Stimulated activated CD4-positive, alpha-beta T cell treated with anti-CD3 and anti-CD28 coated beads, Interleukin-1b, Interleukin-23, amount 100 ng/mL, for 24 hours (primary cell): ENCODE measurements at places on chromosomes 5 and 9.

GRCh38 chr9:13520069-13520468, 240.6 kb upstream of the MPDZ start:
- DNase-seq, result no peak

GRCh38 chr9:84439250-84439649, 98.7 kb upstream of the SLC28A3 start:
- no peak for DNase-seq

- no peak for DNase-seq
These were observed 27.2 kb downstream of the NEUROG1 start for GRCh38 chr5:135508496-135509005.

DNA sequence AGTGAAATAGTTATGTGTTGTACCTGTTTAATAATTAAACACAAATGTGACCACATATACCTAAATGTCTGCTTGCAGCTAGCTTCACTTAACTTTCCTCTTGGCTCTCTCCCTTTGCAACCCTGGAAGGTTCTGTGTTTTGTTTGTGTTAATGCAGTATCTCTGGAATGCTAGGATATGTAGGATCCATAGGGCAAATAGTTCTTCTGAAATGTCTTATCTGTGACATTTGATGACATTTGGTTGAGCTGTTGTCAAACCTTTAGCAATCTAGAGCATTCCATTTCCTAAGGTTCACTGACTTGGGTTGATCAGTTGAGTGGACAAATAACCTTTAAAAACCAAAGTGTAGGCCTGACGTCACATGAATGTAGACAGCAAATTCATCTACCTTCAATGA, 21.8 kb downstream of the CTNNA1 start:
- no peak for DNase-seq

GRCh38 chr5:95759634-95760033, 28.5 kb downstream of the RHOBTB3 start:
- DNase-seq, result no peak

GRCh38 chr9:90821697-90822096, 20.1 kb downstream of the SYK start:
- DNase-seq, result no peak

- no peak for DNase-seq
These were observed 128.3 kb downstream of the DOCK2 start for GRCh38 chr5:169765176-169765996.

DNA sequence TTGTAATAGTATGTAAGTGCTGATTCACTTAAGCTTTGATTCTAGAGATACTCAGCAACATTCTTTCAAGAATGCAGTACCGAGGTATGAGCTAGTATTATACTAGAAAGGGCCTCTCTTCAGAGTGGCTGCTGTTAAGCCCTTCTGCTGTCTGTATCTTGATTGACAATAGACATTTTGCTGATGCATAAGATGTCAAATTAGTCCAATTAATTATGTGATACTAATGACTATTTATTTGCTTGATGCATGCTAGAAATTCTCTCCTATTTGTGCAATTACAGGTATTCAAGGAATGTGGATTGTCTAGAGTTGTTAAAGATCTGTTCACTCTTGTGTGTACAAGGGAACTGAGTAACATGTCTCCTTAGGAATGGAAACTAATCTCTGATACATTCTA, 92.3 kb upstream of the PTGER4 start:
- no peak for DNase-seq

GRCh38 chr5:181187500-181188213, 17.3 kb downstream of the TRIM7 start:
- DNase-seq, result peak; percentile 72

- DNase-seq, result no peak
These were observed 26.8 kb upstream of the MVB12B start for GRCh38 chr9:126299706-126300276.

- no peak for DNase-seq
These were observed 1402.4 kb upstream of the NUDT12 start for GRCh38 chr5:104965006-104965405.

DNA sequence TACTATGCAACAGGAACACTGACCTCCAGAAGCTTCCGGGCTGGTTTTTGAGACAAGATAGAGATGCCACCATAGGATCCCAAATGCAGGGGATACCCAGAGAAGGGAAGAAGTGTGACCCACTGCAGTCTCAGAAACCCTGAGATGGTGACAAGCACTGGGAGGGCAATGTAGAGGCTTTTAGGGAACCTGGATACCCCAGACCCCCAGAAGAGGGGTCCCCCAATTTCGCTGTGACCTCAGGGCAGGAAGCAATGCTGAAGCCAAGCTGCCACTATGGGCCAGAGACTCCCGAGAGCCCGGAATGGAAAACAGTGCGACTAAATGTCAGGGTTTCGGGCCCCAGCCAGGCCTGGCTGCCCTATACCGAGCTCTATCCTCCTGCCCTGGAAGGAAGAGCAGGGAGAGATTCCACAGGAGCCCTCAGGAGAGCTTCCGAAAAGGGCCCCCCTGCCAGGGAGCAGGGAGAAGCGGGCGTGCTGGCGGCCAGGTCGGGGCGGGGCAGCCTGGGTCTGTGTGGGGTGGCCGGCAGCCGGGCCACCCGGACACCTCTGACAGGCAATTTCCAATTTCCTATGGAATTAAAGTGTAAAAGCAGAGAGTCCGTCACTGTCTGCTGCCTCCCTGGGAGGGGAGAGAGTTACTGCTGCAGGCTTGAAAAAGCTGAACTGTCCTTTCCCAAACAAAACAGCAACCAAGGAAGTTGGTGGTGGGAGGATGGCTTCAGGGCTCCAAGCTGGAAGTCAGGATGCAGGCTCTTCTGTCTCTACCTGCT, 154.2 kb downstream of the FGF18 start:
- DNase-seq, result no peak

DNA sequence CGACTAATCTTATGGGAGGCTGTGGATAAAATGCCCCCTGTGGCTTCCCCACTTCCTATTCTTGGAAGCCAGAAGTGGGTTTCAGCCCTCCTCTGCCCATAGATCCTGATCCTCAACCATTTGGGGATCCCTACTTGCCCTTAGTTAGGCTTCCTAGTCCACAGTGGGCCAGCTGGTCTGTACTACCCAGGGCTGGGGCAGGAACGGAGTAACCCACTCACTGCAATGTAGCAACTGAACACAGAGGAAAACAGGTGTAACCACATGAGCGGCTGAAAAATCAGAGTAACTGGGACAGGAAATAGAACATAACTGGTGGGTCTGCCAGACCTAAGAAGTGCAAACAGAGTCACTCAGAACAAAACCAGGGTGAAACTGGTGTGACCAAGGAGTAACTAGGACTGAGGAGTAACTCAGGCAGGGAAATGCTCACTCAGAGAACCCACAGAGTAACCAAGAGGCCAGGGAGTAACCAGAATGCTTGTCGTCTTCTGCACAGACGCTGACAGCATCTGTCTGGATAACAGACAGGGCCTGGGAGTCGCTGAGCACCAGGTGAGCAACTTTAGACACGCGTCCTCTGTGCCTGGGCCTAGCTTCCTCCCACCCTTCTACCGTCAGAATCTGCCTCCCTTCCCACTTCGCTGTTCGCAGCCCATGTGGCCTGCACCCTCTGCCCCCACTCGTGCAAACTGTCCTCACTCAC, 1.0 kb downstream of the AQP3 start:
- DNase-seq, result peak; percentile 15

- DNase-seq, result no peak
These were observed 90.1 kb downstream of the THBS4 start for GRCh38 chr5:80125022-80125961.

DNA sequence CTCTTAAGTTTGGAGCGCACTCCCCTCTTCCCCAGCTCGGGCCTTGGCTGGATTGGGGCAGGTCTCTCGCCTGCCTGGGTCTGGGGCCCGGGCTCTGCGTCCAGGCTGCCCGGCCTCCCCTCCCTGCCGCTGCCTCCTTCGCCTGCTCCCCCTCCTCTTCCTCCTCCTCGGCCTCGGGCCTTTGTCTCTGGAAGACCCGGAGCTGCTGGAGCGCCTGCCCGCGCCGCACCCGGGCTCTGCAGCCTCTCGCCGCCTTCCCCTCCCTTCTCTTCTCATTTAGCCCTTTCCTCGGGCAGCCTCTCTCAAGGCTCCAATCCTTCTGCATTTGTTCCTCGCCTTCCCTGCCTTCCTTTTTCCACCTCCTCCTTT, 218.5 kb downstream of the C9orf50 start:
- DNase-seq, result no peak

DNA sequence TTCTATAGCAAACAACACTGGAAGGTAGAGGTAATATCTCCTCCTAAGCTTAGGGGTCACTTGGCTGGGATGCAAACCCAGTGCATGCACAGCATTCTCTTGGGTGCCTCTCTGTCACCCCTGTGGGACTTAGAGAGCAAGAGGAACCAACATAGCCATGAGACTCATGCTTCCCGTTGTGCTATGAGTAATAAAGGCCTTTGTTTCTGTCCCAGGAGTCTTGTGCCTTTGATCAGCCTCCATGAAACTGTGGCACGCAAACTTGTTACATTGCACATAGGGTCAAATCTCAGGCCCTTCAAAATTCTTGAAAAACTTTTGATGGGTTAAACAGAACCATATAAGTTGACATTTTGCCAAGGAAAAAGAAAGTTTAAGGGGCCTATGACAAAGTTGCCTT, 272.8 kb downstream of the TAF11L14 start:
- DNase-seq, result no peak

DNA sequence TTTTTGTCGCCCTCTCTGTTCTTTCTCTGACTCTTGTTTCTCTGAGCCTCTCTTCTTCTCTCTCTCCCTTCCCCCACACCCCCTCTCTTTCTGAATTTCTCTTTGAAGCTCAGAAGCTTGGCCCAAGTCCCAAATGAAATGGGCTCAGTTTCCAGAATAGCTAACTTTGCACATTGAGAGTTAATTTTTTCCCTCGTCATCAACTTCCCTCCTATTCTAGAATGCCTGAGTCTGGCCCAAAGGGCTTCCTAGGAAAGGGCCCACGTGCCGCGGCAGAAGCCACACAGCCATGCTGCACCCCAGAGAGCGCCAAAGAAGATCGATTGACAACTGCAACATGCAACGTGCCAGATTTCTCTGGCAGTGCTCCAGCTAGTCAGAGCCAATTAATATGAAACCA, 588.8 kb upstream of the KLF4 start:
- no peak for DNase-seq

DNA sequence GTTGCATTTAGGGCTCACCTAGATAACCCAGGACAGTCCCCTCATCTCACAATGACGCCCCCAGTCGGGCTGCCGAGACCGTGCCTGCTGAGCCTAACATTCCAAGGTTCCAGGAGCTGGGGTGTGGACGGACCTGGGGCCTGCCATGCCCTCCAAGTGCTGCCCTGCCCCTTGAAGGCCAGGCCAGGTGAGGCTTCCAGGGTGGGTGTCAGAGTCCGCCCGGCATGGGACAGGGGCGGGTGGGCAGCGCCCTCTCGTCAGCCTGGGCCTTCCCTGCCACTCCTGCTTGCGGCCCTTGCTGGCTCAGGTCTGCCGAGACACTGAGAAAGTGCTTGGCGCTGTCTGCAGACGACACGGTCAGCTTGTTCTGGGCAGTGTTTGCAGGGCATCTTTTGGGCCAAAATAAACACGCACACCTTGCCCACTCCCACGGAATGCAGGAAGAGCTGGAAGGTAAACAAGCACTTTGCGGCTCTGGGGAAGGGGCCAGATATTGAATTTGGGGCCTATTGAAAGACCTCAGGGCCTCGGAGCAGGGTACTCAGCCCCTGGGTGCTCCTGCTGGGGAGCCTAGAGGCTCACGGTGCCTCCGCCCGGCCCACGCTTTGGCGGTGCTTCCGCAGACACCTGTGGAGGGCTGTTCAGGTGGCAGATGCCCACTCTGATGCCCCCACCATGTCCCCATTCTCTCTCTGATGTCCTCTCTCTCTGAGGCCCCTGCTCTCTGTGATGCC, 4.2 kb upstream of the SCGB3A1 start:
- no peak for DNase-seq

DNA sequence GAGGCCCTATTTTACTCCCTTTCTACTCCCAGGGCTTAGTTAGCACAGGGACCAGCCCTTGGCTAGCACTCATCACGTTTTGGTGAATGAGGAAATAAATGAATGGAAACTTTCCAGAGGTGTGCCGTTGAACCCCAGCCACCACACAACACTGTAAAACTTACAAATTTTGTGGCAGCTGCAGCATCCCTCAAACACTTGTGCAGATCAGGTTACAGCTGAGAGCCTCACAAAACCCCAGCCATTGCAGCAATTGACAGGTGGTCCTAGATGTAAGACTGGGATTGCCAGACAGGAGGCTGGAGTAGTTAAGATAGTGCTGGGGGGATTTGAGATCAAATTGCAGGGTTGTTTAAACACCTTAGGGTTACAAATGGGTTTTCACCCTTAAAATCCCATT, 482.2 kb upstream of the KIF2A start:
- DNase-seq, result no peak

- no peak for DNase-seq
These were observed 139.7 kb upstream of the RUSC2 start for GRCh38 chr9:35350212-35350611.

DNA sequence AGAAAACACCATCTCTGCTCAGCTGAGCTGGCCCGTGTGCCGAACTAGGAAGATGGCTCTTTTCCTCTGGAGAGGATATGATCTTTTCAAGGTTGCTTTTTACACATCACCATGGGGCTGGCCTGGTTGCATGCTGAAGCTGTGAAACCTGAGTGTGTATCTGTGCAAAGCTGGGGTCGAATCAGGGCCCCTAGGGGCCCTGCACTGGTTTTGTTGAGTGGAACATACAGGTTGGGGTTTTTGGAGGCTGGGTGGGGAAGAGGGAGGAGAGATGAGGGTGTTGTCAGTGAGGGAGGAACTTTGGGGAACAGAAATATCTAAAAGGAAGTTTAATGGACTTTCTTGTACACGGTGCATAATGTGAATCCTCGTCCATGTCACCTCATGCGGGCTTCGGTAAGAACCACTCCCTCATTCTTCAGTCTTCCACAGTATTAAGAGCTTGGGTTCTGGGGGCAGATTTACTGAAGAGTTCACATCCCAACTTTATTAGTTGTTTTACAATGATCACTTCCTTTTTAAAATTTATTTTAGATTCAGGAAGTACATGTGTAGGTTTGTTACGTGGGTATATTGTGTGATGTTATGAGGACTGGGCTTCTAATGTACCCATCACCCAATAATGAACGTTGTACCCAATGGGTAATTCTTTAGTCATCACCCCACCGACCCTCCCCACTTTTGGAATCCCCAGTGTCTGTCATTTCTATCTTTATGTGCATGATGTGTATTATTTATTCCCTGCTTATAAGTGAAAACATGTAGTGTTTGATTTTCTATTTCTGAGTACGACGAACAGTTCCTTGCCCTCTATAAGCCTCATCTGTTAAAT, 238.2 kb downstream of the NR3C1 start:
- no peak for DNase-seq

- no peak for DNase-seq
These were observed 1.3 kb downstream of the MED10 start for GRCh38 chr5:6376974-6377520.

DNA sequence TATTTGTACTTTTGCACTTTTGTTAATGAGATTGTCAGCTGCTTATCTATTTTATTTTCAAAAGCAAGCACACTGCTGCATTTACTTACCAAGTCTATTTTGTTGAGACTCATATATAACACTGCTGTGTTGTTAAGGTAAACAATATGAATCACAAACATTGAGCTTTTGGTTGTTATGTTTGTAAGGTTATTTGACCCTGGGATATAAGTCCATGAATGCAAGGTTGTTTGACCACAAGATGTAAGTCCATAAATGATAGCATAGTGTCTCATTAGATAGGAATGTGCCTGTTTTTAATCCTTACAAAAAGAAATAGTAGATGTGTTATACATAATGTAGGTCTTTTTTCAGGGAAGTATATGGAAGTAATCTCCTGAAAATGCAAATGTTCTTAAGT, 845.9 kb downstream of the CDH9 start:
- no peak for DNase-seq
